T-cell (primary cell): ENCODE measurements at places on chromosomes 2 and 18.

DNA sequence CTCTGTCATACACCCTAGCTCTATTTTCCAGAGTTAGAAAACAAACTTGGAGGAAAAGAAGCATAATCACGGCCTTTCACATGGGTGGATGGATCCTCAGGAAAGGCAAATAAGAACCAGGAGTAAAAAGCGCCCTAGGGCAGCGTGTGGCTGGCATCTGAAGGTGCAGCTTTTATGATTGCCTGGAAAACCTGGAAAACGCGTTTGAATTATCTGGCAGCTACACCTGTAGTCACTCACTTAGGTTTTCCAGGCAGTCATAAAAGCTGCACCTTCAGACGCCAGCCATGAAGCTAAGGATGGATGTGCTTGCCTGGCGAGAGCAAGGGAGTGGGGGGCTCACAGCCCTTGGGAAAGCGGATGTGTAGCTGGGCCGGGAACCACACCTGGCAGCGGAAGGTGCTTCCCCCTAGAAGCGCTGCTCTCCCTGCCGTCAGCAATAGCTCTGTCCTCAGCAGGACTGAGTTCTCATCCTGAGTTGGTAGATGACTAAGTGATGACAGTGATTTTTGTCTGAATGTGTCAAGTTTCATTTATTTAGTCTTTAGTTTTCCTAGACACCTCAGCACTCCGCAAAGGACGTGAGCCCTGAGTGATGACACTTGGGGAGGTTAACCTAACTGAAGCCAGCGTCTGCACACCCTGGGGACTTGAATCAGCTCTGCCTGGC lies 82.0 kb downstream of the DCDC2C start:
- DNase-seq = no peak

DNA sequence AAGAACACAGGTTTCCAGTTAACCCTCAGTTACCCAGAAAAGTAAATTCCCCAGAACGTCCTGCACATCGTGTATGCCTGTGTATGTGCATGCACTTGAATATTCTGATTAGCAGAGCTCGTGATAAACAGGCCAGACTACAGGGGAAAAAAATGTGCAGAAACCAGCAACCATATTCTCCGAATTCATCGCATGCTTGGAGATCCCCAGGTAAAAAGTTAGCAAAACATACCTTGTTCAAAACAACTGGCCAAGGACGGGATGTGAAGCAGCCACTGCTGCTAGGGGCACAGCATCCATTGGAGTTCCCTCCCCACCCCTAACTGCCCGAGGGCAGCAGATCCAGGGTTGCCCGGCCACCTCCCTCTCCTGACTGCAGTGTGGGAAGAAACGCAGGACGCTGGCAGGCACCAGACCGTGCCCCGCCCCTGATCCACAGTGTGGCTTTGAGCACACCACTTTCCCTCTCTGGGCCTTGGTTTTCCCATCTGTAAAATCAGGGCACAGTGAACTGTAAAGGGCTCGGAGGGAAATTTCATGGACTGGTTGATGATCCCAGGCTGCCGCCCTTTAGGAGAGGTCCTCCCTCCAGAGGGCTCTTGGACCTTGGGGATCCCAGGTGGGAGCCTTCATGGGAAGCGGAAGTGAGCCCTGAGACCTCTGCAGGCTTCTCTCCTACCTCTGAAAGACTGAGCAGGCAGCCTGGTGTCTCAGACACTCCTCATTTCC lies 11.9 kb upstream of the ARID5A start:
- DNase-seq = no peak

GRCh38 chr2:233430081-233430480 lies 75.8 kb downstream of the DGKD start:
- no peak for DNase-seq

DNA sequence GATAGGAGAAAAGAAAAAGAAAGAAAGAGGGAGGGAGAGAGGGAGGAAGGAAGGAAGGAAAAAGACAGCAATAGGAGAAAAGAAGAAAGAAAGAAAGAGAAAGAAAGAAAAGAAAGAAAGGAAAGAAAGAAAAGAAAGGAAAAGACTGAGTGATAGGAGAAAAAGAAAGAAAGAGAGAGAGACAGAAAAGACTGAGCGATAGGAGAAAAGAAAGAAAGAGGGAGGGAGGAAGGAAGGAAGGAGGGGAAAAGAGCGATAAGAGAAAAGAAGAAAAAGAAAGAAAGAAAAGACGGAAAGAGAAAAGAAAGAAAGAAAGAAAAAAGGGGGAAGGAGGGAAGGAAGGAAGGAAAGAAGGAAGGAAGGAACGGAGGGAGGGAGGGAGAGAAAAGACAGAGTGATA lies 216.7 kb downstream of the DOK6 start:
- no peak for DNase-seq

- DNase-seq = no peak
Measured at GRCh38 chr2:88641330-88641729, 14.1 kb upstream of the EIF2AK3 start.

DNA sequence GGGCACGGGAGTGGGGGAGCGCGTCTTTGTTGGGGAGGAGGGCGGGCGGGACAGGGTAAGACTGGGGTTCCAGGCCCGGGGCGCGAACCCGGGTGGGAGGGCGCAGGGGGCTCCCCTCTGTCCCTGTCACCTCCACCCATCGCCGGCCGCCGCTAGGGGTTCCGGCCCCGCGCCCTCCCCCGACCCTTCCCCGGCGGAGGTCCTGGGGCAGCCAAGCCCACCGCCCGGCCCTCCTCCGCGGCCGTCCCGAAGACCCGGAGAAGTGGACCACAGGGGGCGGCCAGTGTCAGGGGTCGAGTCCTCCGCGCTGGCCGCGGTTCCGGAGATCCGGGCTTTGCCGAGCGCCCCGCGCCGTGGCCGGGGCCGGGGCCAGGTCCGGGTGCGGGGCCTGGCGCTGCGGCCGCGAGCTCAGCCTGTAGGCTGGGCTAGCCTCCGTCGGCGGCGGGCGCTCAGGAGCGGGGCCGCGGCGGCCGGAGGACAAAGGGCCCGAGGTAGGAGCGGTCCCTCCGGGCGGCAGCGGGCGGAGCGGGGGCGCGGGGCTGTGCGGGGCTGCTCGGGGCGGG lies 16.6 kb upstream of the E2F6 start:
- DNase-seq = no peak

DNA sequence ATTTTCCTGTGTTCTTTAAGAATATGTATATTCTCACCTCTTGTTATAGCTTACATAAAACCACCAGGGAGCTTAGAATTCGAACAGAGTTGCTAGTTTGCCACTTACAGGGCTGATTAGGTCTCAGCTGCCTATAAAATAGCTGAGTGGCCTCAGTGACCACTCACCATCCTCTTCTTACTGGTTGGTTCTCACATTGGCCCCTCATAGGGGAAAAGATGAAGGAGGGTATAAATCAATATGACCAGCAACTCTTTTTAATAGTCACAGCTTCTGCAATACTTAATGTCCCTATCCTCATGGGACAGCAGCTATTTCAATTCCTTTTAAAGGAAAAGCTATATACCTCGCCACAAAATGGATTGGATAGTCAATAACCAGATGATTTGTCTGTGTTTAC lies 199.4 kb upstream of the CDH20 start:
- no peak for DNase-seq

- DNase-seq = no peak
Measured at GRCh38 chr18:31649978-31650719, 34.2 kb downstream of the B4GALT6 start.

DNA sequence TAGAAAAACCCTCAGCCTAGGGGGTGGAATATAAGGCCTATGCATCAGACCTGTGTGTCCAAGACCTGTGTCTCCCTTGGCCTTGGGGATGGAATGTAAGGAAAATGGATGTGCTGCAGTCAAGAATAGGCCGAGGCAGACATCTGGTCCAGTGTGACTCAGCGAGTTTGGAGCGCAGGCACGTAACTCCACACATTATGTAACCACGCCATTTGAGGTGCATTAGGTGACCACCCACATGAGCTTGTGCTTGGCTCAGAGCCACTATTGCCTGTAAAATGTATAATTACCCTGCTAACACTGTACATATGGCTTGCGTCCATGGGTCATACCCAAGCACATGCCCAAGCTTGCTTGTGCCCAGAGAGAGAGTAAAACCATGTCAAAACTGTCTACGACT lies 580.9 kb upstream of the HNMT start:
- no peak for DNase-seq

- DNase-seq = no peak
Measured at GRCh38 chr2:20434588-20435294, 12.1 kb upstream of the RHOB start.

DNA sequence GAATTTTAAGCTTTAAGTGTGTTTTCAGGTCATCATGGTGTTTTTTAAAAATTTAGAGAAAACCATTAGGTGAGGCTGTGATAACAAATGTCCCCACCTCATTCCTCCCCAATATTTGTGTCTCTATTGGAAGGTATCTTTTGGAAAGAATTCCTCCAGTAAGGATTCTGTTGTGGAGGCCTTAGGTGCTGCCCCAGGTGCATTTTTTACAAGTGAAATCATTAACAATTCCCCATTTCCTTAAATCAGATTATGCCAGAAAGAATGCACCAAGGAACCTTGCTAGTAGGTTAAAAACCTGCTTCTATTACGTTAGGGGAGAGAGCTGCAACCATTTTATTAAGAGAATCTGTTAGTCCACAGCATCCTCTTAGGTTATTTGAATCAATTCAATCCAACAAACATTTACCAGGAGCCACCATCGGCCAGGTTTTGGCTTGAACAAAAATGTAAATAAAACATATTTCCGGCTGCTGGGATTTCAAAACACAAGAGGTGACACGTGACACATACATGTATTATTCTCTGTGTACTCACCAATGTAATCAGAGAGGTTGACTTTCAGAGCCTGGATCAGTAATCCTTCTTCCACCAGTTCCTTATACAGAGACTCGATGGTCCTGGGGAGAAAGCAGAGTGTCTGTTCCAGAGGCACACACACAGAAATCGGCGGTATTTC lies 112.5 kb upstream of the ASB18 start:
- DNase-seq = no peak

DNA sequence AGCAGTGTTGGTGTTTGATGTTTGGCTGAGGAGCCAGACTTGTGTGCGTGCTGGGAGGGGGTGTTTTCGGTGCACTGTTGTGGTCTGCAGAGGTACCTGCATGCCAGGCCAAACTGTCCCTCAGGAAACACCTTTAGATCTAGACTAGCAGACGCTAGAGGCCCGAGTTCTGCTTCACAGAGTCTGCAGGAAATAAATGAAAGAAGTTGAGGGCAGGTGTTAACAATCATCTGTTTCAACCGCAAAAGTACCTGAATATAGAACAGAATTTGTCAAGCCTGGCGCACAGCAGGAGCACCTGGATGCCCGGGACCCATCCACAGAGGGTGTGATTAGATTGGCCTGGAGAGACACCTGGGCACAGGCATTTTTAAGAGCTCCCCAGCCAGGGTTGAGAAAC lies 40.5 kb upstream of the REL start:
- DNase-seq = no peak

GRCh38 chr18:4017480-4017879 lies 437.6 kb downstream of the DLGAP1 start:
- DNase-seq = no peak

DNA sequence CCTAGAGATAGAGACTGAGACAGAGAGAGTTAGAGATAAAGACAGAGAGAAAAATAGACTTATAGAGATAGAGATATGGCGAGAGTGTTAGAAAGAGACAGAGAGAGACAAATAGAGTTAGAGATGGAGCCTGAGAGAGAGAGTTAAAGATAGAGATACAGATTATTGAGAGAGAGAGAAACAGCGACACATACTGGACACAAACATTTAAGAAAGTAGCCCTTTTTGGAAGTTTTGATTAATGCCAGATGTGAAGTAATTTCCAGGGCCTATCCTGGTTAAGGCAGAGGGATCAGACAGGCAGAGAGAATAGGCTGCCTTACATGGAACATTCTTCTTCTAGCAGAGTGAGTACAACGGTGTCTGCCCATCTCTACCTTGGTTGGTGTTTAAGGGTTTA lies 311.6 kb upstream of the CDH7 start:
- no peak for DNase-seq

DNA sequence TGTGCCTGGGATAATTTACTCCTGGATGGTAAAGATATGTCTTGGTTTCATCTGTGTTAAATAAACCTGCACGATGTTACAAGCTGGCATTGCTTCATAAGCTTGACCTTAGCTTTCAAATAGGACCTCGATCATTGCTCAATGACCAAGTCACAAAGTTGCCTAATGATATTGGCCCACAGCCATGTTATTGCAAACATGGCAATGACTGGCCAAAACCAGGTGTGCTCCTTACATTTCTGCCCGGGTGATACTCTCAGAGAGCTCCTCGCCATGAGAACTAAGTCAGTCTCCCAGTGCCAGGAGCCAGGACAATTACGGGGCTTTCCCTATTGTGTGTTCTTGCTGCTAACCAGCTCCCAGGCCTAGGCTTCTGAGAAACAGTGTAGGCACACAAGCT lies 72.5 kb upstream of the CYP1B1 start:
- DNase-seq = no peak

- DNase-seq = no peak
Measured at GRCh38 chr2:8956774-8957173, 46.7 kb downstream of the MBOAT2 start.

DNA sequence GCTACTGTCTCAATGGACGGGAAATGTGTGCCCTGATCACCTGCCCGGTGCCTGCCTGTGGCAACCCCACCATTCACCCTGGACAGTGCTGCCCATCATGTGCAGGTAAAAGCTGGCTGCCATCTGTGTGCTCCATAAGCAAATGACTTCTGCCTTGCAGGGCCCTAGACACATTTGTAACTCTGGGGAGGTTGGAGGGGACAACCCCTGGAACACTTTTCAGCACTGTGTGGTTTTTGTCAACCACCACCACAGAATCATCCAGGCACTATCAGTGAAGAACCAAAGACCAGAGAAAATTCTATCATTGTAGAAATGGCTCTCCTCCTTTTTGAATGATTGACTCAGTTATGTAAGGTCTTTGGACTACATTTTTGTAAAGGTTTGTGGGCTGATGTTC lies 84.3 kb downstream of the FEZ2 start:
- no peak for DNase-seq

DNA sequence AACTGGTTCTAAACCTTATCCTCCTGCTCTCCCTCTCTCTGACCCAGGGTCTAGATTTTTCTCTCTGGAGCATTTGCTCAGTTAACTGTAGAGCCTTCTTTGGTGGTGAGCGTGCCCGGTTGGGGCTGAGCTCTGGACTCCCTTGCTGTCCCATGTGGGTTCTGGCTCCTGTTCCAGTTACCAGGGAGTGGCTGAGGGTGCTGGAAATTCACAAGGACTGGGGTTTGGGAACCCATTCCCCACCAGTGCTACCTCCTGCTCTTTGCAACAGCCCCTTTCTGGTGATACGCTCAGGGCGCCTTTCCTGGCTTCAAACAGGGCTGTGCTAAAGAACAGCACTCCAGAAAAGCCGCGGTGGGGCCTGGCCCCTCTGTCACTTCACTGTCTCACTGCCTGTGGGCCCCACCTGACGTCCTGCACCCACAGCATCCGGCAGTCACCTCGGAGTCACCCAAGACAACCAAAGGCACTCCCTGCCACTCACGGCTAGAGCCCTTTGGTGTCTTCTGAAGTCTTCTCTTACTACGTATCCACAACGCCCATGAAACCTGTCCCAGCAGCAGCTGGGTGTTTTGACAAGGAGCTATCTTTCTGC lies 41.3 kb downstream of the CAPN13 start:
- DNase-seq = no peak
